Ovary (tissue), 10 donors: ENCODE measurements at places on chromosomes 7 and 10. TPM values are rescaled to one million over a fixed set of nuclear protein-coding genes. Genes with fewer than 3 reads are reported as not detected.

DNA sequence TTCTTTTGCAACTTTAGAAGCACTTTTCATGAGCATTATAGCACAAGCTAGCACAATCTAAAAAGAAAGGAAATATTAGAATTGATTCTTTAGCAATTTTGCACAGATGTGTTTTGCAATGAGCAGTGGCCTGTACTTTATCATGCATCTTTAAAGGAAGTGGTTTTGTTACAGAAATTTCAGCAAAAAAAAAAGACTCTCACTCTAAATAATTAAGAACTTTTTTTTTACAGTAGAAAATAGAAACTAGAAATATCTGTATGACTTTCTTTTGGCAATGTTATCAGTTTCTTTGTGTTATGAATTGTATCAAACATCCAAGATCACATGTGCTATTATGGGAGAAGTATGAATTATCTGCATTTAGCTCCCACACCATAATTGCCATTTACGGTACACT is 195.7 kb upstream of the KLF6 start:
- DNase-seq, result no peak
- H3K27ac ChIP-seq, result no peak overlapping the region
- no peak overlapping the region for H3K4me3 ChIP-seq

CALY gene
- total RNA-seq, result not detected

- no peaks in the 10 kb centered on the region for H3K36me3 ChIP-seq
- no peaks in the 10 kb centered on the region for H3K27me3 ChIP-seq
- no peak overlapping the region for H3K4me3 ChIP-seq
- peaks cover 1% of the 10 kb centered on the region for H3K4me1 ChIP-seq
- no peak overlapping the region for H3K27ac ChIP-seq
Observed at GRCh38 chr7:96416116-96416515, 94.2 kb upstream of the SLC25A13 start.

ITIH2 gene
- 1.2 TPM for total RNA-seq

GRCh38 chr10:79292891-79293746 is 54.1 kb upstream of the PPIF start:
- no peak for DNase-seq
- H3K4me3 ChIP-seq, result no peak overlapping the region
- H3K27ac ChIP-seq, result no peak overlapping the region
- no peaks in the 10 kb centered on the region for H3K27me3 ChIP-seq
- peaks cover 2% of the 10 kb centered on the region for H3K4me1 ChIP-seq

GRCh38 chr7:1608318-1608717 is 38.5 kb upstream of the PSMG3 start:
- H3K36me3 ChIP-seq, result no peaks in the 10 kb centered on the region
- H3K27me3 ChIP-seq, result no peaks in the 10 kb centered on the region
- DNase-seq, result no peak
- no peak overlapping the region for H3K27ac ChIP-seq
- H3K4me1 ChIP-seq, result no peaks in the 10 kb centered on the region

CD36 gene
- total RNA-seq, result 5.5 TPM

GRCh38 chr10:86348321-86349210 is 18.0 kb downstream of the GRID1 start:
- DNase-seq, result no peak
- H3K27me3 ChIP-seq, result no peaks in the 10 kb centered on the region
- H3K4me1 ChIP-seq, result no peaks in the 10 kb centered on the region

ADRA2A gene
- 16.0 TPM for total RNA-seq

GRCh38 chr7:129354428-129355157 is 79.6 kb upstream of the STRIP2 start:
- H3K4me1 ChIP-seq, result no peaks in the 10 kb centered on the region
- H3K36me3 ChIP-seq, result no peaks in the 10 kb centered on the region
- DNase-seq, result no peak
- no peak overlapping the region for H3K27ac ChIP-seq
- H3K4me3 ChIP-seq, result no peak overlapping the region

- H3K4me3 ChIP-seq, result no peak overlapping the region
- no peaks in the 10 kb centered on the region for H3K36me3 ChIP-seq
- no peaks in the 10 kb centered on the region for H3K27me3 ChIP-seq
- H3K27ac ChIP-seq, result no peak overlapping the region
Observed at GRCh38 chr7:147199868-147200267, 1083.3 kb downstream of the CNTNAP2 start.

PAPOLB gene
- total RNA-seq, result 0.20 TPM

SGMS1 gene
- 39.1 TPM for total RNA-seq

ERVW-1 gene
- total RNA-seq, result not detected

AS3MT gene
- total RNA-seq, result 3.5 TPM

SEMA3D gene
- 6.1 TPM for total RNA-seq

LYZL1 gene
- not detected for total RNA-seq

GRCh38 chr7:98284335-98285036 is 3.0 kb downstream of the BRI3 start:
- peak overlapping the region; percentile 98 for H3K4me3 ChIP-seq
- no peaks in the 10 kb centered on the region for H3K27me3 ChIP-seq

GRCh38 chr10:51709324-51709972 is 10.1 kb upstream of the CSTF2T start:
- no peaks in the 10 kb centered on the region for H3K36me3 ChIP-seq
- H3K4me3 ChIP-seq, result no peak overlapping the region
- H3K27me3 ChIP-seq, result no peaks in the 10 kb centered on the region
- no peaks in the 10 kb centered on the region for H3K4me1 ChIP-seq
- H3K27ac ChIP-seq, result no peak overlapping the region

GRCh38 chr10:87511526-87511925 is 6.8 kb downstream of the MINPP1 start:
- H3K4me3 ChIP-seq, result no peak overlapping the region
- peaks cover 1% of the 10 kb centered on the region for H3K4me1 ChIP-seq
- DNase-seq, result no peak
- H3K27me3 ChIP-seq, result no peaks in the 10 kb centered on the region

PLPP4 gene
- total RNA-seq, result not detected
